ENCODE measurements at places on chromosomes 7 and 10. TPM values are rescaled to one million over a fixed set of nuclear protein-coding genes. Genes with fewer than 3 reads are reported as not detected.

- no peak overlapping the region for H3K4me3 ChIP-seq
- H3K27me3 ChIP-seq = peaks cover 5% of the 10 kb centered on the region
- no peak for DNase-seq
- H3K4me1 ChIP-seq = no peaks in the 10 kb centered on the region
- H3K27ac ChIP-seq = no peak overlapping the region
- no peaks in the 10 kb centered on the region for H3K36me3 ChIP-seq
These were observed 86.8 kb downstream of the MKX start for GRCh38 chr10:27658788-27659187.

- no peaks in the 10 kb centered on the region for H3K27me3 ChIP-seq
- no peaks in the 10 kb centered on the region for H3K36me3 ChIP-seq
- no peak overlapping the region for H3K27ac ChIP-seq
These were observed 239.3 kb downstream of the THSD7A start for GRCh38 chr7:11592699-11593098.

DNA sequence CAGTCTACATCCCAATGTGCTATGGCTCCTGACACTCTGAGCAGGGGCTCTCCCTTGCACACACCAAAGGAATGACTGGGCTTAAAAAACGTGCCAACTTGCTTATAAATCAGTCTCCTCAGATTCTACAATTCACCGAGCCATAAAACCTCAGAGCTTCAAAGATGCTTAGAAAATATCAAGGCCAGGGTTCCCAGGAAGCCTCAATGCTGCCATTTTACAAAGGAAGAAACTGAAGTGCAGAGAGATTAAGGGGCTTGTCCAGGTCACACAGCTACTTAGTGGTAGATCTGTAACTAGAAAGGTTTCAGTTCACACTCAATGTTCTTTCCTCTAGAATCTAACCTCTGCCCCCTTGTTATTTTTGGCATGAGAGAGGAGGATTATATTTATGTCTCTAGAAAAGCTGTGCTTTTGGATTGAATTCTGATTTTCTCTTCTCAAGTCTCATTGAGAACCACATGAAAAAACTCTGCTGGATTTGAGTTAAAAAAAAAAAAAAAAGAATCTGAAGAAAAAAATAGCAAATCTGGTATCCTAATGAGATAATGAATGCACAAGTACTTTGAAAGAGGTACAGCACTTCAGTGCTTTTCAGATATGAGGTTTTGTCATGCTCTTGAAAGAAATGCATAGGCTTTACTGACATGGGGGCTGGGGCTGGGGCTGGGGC lies 22.3 kb upstream of the TSPAN33 start:
- no peak for DNase-seq
- H3K27me3 ChIP-seq = peaks cover 9% of the 10 kb centered on the region
- no peak overlapping the region for H3K27ac ChIP-seq

DNA sequence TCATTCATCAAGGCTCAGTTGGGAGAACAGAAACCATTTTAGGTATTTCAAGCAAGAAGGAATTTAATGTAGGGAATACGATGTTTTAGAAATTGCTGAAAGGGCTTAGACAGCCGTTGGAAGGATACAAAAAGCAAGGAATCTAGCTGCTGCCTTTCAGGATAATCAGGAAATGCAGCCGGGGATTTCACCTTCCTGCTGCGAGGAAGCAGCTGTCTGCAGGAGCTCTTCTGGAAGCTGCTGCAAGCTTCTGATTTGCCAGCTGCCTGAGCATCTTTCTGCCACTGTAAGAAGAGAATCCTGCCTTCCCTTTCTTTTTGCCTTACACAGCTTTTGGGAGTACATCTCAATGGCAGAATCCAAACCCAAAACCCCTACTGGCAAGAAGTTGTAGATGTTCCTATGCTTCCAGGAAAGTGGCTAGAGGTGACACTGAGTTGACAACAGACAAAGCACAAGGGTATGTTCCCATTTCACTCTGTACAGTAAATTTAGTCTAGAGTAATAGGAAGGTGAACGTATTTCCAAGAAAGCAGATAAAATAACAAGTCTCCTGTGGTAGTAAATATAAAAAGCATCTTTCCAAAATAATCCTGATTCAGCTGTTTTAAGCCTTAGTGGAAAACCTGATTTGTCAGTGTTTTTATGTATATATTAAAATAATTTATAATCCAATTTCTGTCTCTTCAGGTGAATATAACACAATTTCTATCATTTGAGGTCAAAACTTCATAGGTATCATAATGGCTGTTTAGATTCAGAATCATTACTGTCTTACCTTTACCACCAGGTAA lies 148.4 kb upstream of the LRGUK start:
- H3K4me3 ChIP-seq = no peak overlapping the region
- no peaks in the 10 kb centered on the region for H3K4me1 ChIP-seq
- H3K36me3 ChIP-seq = no peaks in the 10 kb centered on the region
- DNase-seq = no peak
- H3K27me3 ChIP-seq = no peaks in the 10 kb centered on the region

GRCh38 chr10:30558411-30558810 lies 71.1 kb downstream of the LYZL2 start:
- no peak overlapping the region for H3K4me3 ChIP-seq
- no peaks in the 10 kb centered on the region for H3K4me1 ChIP-seq
- no peaks in the 10 kb centered on the region for H3K27me3 ChIP-seq
- H3K27ac ChIP-seq = no peak overlapping the region
- no peak for DNase-seq

GRCh38 chr7:106348231-106348630 lies 63.4 kb upstream of the NAMPT start:
- peak overlapping the region; percentile 88 for H3K27ac ChIP-seq
- DNase-seq = no peak
- no peaks in the 10 kb centered on the region for H3K36me3 ChIP-seq
- no peaks in the 10 kb centered on the region for H3K27me3 ChIP-seq
- peaks cover 23% of the 10 kb centered on the region for H3K4me1 ChIP-seq

DNA sequence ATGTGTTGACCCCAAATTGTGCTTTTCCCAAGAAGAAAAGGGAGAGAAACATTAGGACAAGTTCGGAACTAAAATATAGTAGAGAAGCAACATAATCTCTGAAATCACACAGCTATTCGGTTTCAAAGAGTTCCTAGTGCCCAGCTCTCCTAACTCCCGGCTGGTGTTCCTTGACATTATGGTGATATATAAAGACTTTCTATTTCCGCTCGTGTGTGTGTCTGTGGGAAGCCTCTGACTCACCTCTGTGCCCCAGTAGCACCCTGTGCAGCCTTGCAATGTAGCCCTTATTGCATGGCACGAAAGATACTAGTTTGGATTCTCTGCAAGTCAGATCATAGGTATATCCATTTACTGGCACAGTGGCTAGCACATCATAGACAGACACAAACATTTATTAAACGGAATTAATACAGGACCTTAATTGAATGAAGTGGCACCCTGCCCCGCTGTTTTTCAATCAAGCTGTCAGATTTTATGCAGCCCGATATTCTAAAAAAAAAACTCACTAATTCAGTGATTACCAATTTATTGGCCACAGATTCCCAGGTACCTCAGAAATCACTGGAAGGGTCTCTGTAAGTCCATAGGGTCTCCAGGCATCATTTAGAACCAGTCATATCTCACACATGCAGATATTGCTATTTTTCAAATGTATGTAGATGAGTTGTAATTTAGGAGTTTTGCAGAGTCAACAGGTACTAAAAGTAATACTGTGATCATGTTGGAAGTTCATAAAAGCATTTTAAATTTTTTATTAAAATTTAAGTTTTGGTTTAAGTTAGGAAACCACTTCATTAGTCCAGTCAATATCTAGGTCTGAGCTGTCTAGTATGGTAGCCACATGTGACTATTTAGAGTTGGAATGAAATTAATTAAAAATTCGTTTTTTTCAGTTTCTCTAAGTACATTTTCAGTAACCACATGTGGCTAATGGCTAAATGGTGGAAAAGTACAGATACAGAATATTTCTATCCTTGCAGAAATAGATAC lies 43.3 kb downstream of the SFTPD start:
- H3K4me1 ChIP-seq = peaks cover 14% of the 10 kb centered on the region
- peak overlapping the region; percentile 48 for H3K4me3 ChIP-seq
- H3K27me3 ChIP-seq = peaks cover 15% of the 10 kb centered on the region
- H3K27ac ChIP-seq = no peak overlapping the region

DNA sequence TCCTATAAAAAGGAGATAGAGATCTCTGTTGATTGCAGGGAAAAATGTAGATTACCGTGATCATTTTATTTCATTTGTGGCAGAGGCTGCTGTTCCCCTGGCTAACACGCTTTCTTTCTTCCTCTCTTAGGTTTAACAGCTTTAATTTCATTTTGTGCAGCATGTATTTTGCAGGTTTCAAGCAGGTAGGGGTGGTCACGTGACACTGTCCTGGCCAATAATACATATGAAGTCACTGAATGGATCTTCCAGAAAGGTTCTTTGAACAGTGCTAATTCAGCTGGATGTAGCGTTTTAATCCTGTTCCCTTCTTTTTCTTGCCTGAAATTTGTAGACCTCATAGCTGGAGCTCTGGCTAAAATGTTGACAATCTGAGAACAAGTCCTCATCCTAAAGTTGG lies 3.6 kb upstream of the EPHB6 start:
- no peak for DNase-seq
- peaks cover 10% of the 10 kb centered on the region for H3K4me1 ChIP-seq
- H3K36me3 ChIP-seq = no peaks in the 10 kb centered on the region
- no peak overlapping the region for H3K4me3 ChIP-seq

- H3K4me3 ChIP-seq = no peak overlapping the region
- H3K4me1 ChIP-seq = no peaks in the 10 kb centered on the region
- H3K36me3 ChIP-seq = no peaks in the 10 kb centered on the region
- H3K27ac ChIP-seq = no peak overlapping the region
These were observed 197.9 kb downstream of the MBL2 start for GRCh38 chr10:52574697-52575096.

DNA sequence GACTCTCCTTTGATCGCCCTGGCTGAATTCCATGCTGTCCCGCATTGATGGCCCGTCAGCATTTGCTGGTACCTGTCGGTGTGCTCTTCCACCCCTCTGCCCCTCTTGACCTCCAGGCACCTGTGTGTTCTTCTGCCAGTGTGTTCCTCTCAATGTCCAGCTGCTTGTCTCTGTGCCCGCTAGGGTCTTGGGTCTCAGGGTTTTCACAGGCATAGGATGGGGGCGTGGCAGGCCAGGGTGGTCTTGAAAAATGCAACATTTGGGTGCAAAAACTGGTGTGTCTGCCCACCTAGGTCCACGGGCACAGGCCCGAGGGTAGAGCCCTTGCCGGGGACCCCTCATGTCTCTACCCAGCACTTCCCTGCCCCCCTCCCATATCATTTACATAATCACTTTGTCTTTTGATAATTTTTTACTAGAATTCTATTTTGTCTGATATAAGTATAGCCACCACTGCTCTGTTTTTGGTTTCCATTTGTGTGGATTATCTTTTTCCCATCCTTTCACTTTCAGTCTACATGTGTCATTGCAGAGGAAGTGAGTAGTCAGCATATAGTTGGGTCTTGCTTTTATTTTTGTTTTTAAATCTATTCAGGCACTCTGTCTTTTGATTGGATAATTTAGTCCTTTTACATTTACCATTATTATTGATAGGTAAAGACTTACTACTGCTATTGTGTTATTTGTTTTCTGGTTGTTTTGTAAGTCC lies 46.6 kb upstream of the ADRA2A start:
- DNase-seq = peak; percentile 27
- H3K27ac ChIP-seq = no peak overlapping the region
- H3K4me1 ChIP-seq = no peaks in the 10 kb centered on the region
- no peaks in the 10 kb centered on the region for H3K36me3 ChIP-seq
- no peak overlapping the region for H3K4me3 ChIP-seq

DNA sequence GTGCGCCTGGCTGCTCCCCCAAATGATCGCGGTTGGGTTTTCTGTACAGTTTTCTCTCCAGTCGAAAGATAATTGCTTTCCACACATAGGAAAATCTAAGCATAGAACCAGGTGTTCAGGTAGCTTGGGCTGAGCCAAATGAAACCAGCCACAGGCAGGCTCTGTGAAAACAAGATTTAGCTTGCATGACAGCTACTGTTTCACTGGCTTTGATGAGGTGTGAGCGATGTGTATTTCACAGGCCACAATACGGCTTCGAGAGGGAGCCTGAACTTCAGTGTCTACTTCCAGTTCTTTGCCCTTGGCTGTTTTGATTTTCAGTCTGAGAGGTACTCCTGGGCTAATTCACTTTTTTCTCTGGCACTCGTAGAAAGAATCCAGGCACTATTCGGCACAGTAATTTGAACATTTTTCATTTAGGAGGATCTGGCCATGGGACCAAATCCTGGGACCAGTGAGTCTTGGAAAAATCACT lies 110.5 kb downstream of the JCAD start:
- no peak overlapping the region for H3K4me3 ChIP-seq
- no peak for DNase-seq
- H3K27me3 ChIP-seq = no peaks in the 10 kb centered on the region
- H3K27ac ChIP-seq = no peak overlapping the region
- H3K36me3 ChIP-seq = no peaks in the 10 kb centered on the region
- H3K4me1 ChIP-seq = no peaks in the 10 kb centered on the region

DNA sequence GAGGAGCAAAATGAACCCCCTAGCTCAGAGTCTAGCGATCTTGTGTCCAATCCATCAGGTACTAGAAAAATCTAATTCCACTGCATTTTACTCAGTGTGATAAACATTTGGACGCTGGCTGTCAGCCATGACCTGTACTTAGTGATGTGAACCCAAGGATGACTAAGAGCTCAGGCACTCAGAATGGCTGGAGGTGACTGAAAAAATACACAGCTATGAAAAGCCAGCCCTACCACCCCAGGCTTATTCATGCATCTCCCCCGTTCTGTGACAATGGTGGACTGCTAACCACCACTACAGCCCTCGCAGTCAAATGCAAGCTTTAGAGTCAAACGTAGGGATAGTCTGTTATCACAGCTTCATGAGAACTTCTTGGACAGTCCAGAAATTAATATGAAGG lies 14.9 kb downstream of the AFAP1L2 start:
- DNase-seq = no peak
- H3K27me3 ChIP-seq = peaks cover 6% of the 10 kb centered on the region
- no peaks in the 10 kb centered on the region for H3K36me3 ChIP-seq
- H3K4me3 ChIP-seq = no peak overlapping the region

- DNase-seq = no peak
- H3K27ac ChIP-seq = no peak overlapping the region
- no peak overlapping the region for H3K4me3 ChIP-seq
- no peaks in the 10 kb centered on the region for H3K36me3 ChIP-seq
These were observed 6.2 kb upstream of the PSTK start for GRCh38 chr10:122974023-122974422.

ABLIM1 gene
- total RNA-seq = 131 TPM

PLEKHS1 gene
- total RNA-seq = 0.12 TPM

LRRC18 gene
- not detected for total RNA-seq

TMEM178B gene
- total RNA-seq = 0.10 TPM

OR2A12 gene
- total RNA-seq = not detected

CYP2C18 gene
- total RNA-seq = not detected

STEAP1 gene
- total RNA-seq = not detected
